Activated CD4-positive, CD25-positive, alpha-beta regulatory T cell (primary cell): ENCODE measurements at places on chromosomes 16 and 17.

- no peak for DNase-seq
Observed at GRCh38 chr17:80476877-80477646, 655 bp upstream of the NPTX1 start.

- no peak for DNase-seq
Observed at GRCh38 chr17:6823011-6823442, 8.5 kb downstream of the TEKT1 start.

DNA sequence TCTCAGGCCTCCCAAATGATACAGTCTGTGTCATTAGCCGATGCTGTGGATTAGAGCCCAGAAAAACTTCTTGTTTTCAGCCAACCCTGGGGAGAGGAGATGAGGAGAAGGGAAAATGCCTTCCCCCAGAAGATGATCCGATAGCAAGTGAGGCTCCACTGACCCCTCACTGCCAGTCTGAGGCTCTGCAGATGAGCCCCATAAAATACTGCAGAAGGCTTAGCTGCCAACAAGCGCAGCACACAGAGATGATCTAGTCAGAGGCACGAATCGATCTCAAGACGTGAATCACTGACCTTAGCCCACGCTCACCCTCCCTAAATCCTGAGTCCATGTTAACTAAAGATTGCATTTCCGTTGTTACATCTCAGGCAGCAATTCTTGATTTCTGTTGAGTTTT is 31.5 kb downstream of the SALL1 start:
- DNase-seq: no peak

- no peak for DNase-seq
Observed at GRCh38 chr16:8631373-8631772, 9.9 kb downstream of the METTL22 start.

GRCh38 chr17:15659663-15660062 is 24.4 kb downstream of the TRIM16 start:
- DNase-seq: no peak

GRCh38 chr16:77219437-77219836 is 20.2 kb downstream of the SYCE1L start:
- no peak for DNase-seq

DNA sequence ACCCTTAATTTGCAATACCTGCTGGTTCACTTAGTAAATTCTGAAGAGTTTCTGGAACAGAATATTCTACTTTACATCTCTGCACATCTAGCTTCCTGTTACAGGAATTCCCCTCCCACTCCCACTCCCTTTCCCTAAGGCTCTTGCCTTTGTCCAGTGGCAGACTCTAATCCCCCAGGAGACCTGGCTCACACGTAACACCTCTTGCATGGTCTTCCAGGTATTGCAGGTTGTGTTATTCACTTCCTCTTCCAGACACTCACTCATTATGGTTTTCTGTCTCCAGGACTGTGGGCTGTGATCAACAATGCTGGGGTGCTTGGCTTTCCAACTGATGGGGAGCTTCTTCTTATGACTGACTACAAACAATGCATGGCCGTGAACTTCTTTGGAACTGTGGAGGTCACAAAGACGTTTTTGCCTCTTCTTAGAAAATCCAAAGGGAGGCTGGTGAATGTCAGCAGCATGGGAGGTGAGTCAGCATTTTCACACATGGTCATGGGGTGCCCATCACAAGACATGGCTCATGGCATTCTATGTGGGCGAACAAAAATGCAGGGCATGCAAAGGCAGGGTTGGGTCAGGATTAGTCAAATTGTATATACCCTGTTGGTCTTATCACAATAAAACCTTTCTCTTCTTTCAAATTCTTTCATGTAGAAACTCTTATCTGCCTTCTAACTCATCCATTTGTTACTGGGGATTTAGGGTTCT is 35.8 kb downstream of the HSD17B2 start:
- DNase-seq: no peak

DNA sequence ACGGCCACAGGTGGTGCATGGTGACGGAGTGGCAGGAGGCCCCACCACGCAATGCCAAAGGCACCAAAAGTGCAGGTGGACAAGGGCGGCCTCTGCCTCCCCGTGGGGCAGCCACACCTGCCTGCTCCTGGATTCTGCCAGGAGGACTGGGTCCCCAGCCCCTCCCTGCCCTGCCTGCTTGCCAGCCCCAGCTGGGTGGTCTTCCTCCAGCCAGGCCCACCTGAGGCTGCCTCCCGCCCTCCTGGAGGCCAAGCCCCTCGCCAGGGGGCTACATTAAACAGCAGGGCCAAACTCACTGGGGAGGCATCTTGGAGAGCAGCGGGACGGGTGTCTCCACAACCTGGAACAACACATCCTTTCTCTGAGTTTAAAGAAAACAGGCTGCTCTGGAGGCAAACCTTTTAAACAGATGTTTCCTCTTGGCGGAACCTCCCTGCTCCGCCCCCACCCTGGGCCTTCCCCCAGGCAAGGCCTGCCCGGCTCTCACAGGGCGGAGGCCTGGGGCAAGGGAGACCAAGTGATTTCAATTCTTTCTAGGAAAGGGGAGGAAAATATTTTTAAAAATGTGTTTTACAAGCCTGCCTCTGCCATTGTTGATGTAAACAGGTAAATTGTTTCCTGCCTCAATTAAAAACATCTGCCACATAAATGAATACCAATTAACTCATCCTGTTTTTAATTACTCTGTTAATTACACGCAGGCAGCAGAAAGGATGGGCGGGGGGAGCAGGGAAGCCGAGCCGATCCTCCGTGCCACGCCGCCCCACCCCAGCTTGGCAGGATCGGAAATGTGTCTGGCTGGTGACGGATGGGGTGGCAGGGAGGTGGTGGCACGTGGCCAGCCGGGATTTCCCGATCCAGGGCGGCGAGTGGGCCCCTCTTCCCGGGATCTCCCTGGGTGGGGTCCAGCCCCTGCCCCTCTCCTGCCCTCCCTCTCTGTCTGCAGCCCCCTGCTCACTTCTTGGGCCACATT is 54.4 kb upstream of the PABPN1L start:
- DNase-seq: no peak

GRCh38 chr17:21078016-21078780 is 35.4 kb upstream of the USP22 start:
- no peak for DNase-seq

DNA sequence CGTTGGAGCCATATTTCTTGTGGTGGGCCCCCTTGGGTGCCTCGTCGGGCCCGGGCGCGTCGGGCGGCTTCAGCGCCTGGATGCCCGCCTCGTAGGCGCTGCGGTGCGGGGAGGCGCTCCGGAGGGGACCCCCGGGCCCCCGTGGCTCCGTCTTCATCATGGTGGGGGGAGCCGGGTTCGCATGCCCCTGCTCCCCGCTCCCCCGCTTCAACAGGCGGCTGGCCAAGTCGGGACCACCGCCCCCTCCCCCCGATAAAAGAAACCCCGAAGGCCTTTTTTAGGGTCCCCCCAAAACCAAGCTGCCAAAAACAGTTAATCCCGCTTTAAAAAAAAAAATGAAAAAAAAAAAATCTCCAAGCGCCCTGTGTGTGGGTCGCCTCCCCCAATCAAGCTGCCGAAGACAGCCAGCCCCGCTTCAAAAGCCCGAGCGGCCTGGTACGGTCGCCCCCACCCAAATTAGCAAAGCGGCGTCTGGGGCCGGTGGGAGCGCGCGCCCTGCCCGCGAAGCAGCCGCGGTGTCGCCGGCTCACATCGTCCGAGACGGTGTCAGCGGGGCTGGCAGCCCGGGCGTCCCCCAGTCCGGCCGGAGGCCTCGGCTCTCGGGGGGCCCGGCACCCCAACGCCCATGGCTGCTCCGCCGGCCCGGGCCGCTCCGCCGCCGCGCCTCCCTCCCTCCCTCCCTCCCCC is at the start of gene PPP1R9B:
Gene PPP1R9B (minus strand): TSS at position 324 of the 687 bp plus-strand sequence. CDS start 164 bp downstream, at position 160.
- DNase-seq: no peak

DNA sequence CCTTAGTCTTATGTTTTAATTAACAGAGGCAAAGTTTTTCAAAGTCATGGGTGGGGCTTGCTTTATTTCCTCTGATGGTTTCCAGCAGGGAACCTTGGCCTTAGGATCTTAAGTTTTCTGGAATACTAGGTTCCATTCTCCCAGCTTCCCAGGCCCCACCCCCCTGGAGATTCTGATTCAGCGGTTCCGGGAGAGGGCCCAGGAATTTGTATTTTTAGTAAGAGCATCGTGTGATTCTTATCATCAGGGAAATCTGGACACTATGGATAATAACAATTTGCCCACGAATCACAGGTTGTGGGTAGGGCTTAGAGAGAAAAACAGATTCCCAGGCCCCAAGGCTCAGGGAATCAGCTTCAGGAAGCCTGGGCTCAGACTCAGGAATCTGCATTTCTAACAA is 263.6 kb downstream of the NTN1 start:
- DNase-seq: no peak

GRCh38 chr17:57283203-57283971 is 27.1 kb downstream of the MSI2 start:
- no peak for DNase-seq

DNA sequence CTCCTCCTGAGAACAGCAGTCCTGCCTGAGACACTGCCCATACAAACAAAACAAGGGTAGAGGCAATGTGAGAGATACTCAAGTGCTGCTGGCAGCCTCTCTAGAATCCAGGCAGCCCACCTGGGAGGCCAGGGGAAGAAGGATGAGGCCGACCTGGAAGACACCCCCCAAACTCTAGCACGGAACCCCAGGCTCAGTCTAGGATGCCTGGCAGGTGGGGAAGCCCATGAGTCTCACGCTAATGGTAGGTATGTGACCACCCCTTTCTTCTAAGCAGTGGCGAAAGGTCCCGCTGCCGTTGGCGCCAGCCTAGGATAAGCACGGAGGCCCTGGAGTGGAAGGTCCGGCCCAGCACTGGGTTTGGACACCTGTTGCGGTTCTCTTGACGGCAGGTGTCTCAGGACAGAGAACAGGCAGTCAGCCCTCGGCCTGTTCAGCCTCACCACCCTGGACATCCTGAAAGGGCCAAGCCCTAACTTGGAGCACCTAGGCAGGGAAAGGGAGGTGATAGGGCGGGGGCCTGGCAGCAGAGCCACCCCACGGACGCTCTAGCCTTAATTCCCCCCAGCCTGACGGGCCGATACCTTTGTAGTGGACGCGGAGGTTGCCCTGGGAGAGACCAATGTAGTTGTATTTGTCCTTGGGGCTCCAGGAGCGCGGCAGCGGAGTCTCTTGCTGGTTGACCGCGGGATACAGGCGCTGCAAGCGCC is 487 bp downstream of the RANBP10 start:
- DNase-seq: no peak

DNA sequence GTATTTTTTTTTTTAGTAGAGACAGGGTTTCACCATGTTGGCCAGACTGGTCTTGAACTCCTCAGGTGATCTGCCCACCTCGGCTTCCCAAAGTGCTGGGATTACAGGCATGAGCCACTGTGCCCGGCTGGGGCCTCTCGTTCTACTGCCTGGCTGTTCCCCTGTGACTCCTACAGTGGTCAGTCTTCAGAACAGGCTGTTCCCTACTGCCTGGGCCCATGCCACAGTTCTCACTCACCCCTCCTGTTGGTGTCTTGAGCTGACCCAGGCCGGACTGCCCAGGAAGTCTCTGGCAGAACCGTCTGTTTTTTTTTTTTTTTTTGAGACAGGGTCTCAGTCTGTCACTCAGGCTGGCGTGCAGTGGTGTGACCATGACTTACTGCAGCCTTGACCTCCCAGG is 3.3 kb downstream of the CDK3 start:
- DNase-seq: no peak

DNA sequence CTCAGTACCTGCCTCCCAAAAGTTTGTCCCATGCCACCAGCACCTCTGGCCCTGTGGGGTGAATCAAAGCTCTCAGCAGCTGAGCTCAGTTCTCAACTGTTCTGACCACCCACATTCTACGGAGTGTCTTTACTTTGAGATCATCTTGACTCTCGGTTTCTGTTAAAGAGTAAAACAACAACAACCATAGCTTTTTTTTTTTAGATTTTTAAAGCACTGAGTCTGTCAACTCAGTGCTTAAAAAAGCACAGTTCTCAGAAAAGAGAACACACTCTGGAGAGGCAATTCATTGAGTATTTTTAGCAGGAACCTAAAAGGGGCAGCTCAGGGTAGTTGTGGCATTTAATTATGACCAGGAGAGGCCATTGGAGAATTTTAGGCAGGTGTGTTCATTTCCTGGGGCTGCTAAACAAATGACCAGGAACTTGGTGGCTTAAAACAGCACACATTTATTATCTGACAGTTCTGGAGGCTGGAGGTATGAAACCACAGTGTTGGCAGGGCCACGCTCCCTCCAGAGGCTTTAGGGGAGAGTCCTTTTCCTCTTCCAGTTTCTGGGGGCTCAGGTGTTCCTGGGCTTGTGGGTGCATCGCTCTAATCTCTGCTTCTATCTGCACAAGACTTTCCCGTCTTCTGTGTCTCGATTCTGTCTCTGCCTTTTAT is 6.7 kb upstream of the WFIKKN2 start:
- no peak for DNase-seq

- DNase-seq: no peak
Observed at GRCh38 chr17:61431594-61432311, 20.5 kb upstream of the TBX4 start.

GRCh38 chr17:78950870-78951269 is 25.7 kb upstream of the TIMP2 start:
- no peak for DNase-seq

DNA sequence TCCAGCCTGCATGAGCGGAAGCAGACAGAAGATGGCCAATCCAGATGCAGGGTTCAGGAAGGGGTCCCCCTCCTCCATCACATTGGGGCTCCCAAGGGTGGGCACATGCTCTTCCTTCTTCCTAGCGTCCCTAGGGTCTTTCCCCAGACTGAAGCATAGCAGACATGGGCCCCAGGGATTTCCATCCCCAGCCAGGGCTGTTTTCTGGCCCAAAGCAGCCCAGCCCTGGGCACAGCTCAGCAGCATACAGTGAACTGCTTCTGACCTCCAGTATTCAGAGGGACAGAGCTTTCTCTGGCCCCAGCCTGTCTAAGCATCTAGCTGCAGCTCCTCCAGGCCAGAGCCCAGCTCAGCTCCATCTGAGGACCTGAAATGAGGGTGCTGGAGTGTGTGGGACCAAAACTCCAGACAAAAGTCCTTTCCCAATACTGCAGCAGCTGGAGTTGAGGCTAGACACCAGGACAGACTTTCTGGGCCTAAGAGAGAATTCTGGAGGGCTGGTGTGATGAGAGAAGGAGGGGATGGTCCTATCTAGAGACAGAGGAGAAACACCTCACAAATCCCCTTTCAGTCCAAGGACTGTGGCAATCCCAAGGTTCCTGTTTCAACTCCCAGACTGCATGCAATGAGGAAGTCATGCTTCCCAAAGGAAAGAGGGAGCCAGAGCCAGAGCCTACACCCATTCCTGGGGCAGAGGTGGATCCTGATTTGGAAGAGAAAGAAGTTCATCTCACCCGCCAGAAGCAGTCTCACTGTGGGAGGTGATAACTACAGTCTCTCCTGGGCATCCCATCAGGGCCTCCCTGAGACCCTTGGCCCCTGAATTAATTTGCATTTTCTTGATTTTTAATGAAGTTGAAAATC is 4.5 kb upstream of the FOXN1 start:
- DNase-seq: no peak

GRCh38 chr17:78423961-78424675 is 45.7 kb downstream of the PGS1 start:
- DNase-seq: no peak

GRCh38 chr16:65833171-65833871 is 533.2 kb upstream of the CDH5 start:
- DNase-seq: no peak
